ENCODE measurements at places on chromosomes 3 and 15.

DNA sequence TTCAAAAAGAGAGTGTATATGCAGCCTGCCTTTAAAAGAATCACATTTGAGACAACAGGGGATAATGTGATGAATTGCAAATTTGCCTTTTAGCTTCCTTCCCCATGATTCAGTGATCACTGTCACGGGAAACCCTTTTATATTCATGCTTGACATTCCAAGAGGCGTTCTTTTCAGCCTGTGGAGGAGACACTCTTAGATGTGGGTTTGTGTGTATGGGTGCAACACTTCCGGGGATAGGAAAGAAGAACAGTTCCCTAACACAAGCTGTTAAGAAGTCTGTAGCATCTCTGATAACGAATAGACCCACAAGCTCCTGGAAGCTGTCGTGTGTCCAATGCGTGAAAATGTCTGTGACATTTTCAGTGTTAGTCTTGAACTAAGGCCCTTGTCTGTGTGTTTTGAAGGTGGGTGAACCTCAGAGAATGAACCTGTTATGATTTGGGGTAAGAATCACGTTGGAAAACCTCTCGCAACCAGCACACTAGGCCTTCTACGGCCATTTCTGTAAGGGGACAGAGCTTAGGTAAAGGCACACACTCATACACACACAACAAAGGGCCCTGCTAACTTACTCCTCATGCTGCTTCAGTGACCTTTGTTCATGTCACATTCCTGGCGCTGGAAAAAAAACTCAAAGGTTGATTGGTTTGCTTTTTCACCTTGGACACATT lies 229.2 kb upstream of the ST8SIA2 start:
- no peak for DNase-seq

DNA sequence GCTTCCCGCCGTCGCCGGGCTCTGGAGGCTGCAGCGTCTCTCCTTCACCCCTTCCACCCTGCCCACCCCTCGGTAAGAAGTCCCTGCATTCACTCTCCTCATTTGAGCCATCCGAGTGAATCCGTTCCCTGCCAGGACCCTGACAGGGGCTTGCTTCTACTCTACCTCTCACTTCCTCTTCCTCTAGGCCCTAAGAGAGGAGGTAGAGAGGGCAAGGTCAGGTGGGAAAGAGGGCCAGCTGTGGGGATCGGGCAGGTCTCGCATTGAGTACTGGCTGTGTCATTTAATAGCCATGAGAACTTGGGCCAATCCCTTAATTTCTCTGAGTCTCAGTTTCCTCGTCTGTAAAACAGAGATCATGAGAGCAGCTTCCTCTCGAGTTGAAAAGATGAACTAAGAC lies 283.6 kb downstream of the UACA start:
- DNase-seq, result no peak

DNA sequence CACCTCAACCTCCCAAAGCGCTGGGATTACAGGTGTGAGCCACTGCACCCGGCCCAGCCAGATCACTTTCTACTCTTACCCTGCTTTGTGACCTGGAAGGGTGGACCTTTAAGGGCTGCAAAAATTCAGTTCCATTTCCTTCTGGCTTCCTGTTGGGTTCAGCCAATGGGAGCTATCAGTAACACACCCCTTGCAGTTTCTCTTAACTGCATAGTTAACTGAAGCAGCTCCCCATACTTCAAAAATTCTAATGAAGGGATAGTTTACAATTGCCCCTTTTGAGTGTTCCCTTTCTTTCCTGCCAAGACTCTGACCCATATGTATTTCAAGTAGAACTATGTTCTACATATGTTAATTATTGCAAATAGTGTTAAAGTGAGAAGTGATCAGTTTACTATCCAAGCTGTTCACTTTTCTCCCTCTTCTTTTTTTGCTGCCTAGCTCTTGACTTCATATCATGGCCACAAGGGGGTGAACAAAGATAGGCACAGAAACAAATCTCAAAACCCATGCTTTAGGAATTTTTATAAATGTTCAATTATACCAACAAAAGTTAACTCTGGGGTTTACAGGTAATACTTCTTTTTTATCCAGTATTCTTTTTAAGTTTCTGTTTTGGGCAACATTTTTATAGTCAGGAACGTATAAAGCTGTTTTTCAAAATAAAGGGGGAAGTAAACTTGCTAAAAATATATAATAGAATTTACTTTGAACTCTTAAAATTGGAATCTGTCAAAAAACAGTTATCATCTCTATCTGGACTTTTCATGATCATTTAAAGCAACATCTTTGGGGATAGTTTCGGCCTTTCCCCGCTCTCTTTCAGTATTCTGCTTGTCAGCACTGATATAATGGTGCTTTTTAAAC lies 8.1 kb downstream of the PGBD4 start:
- DNase-seq, result no peak

- DNase-seq, result peak; percentile 97
Measured at GRCh38 chr3:192825657-192826200, 91.9 kb downstream of the MB21D2 start.

- DNase-seq, result no peak
Measured at GRCh38 chr3:127666676-127667075, 6.1 kb upstream of the ABTB1 start.

- peak; percentile 34 for DNase-seq
Measured at GRCh38 chr3:132180337-132180791, 136.8 kb upstream of the ACP3 start.

GRCh38 chr3:42014921-42015533 lies 53.1 kb upstream of the ULK4 start:
- DNase-seq, result peak; percentile 49

GRCh38 chr3:183698756-183699155 lies 1.2 kb downstream of the YEATS2 start:
- no peak for DNase-seq

GRCh38 chr3:100635273-100635701 lies 25.9 kb downstream of the ADGRG7 start:
- no peak for DNase-seq

GRCh38 chr3:66592927-66593625 lies 92.3 kb upstream of the LRIG1 start:
- DNase-seq, result no peak

GRCh38 chr3:2094941-2095340 lies 3.7 kb upstream of the CNTN4 start:
- no peak for DNase-seq

DNA sequence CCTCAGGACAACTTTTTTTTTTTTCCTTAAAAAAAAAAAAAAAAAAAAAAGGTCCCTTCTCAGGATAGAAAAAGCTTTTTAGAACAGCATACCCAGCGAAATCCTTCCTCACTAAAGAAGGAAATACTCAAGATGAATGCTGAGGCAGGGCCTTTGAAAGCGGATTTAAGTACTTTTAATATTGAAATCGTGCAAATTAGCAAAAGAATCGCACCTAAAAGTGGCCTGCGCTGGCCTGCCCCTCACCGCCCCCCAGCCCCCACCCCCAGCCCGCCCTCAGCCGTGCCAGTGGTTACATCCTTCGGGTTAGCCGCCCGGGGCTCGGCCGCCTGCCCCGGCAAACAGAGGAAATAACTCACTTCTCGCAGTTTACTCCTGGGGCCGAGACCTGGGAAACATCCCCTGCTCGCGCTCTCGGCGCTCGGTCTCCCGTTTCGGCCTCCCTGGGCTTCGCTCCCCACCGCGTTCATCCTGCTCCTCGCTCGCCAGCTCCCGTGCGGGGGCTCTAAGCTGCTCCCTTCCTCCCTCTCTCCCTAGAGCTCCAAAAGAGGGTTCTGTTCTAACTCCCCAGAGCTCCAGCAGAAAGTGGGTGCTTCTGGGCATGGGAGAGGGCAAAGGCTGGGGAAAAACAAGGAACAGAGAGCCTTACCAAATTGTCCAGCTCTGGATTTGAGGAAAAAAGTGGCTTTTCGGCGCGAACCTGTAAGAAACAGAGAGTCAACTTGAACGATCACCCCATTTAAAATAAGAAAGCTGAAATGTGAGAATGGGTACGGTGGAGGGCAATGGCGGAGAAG lies 5.2 kb downstream of the MEIS2 start:
- no peak for DNase-seq

DNA sequence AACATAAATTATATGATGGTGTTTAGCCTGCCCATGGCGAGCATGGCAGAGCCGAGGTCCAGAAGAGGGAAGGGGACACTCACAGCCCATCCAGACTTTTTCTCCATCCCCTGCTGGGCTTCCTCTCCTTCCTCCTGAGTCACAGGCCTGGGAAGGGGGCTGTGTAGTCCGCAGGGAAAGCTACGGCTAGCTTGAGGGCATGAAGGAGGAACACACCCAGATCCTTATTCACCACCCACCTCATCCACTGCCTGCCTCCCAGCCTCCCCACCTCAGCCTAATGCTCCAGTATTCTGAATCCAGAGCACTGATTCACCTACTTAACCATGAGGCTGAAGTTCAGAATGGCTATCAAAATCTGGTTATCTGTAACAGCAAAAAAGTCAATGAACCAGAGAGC lies 97.8 kb downstream of the OXNAD1 start:
- DNase-seq, result no peak

DNA sequence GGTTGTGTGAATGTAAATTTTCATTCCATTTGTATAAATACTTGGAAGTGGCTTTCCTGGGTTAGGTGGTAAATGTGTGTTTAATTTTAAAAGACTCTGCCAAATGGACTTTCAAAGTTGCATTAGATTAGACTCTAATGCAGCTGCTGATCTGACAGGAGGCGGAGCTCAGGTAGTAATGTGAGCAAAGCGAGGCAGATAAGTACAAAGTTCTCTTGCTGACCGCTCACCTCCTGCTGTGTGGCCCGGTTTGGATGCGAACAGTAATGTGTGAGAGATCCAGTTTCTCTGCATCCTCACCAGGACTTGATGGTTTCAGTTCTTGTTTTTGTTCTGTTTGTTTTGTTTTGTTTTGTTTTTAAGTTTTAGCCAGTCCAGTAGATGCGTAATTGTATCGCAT lies 34.9 kb upstream of the GABRA5 start:
- no peak for DNase-seq

- no peak for DNase-seq
Measured at GRCh38 chr3:45912435-45912834, 26.1 kb downstream of the CCR9 start.

- peak; percentile 8 for DNase-seq
Measured at GRCh38 chr15:69893863-69894262, 203.9 kb downstream of the TLE3 start.

GRCh38 chr15:85874236-85874635 lies 79.5 kb upstream of the KLHL25 start:
- no peak for DNase-seq
